Pericardium fibroblast (primary cell): ENCODE measurements at places on chromosomes 2 and 18. TPM values are rescaled to one million over a fixed set of nuclear protein-coding genes. Genes with fewer than 3 reads are reported as not detected.

The POTEI gene
- total RNA-seq, result not detected in 2 replicates

The MYL12B gene
- total RNA-seq, result 283 and 526 TPM in 2 replicates

The MATN3 gene
- 2.1 and 2.9 TPM in 2 replicates for total RNA-seq

The CCDC68 gene
- total RNA-seq, result 2.5 and 4.5 TPM in 2 replicates

The SKA1 gene
- total RNA-seq, result 1.2 and 1.9 TPM in 2 replicates

The OSGEPL1 gene
- 3.4 and 3.9 TPM in 2 replicates for total RNA-seq
